Karpas-422 (cell line): ENCODE measurements at places on chromosomes 11 and 22. TPM values are rescaled to one million over a fixed set of nuclear protein-coding genes. Genes with fewer than 3 reads are reported as not detected.

- DNase-seq, result no peak
- H3K4me3 ChIP-seq, result no peak overlapping the region
- 0 out of 2 replicates have a peak, but pooled peaks cover 12% of the 10 kb centered on the region for H3K36me3 ChIP-seq
- H3K4me1 ChIP-seq, result peaks cover 16% of the 10 kb centered on the region
- no peaks in the 10 kb centered on the region for H3K27me3 ChIP-seq
Measured at GRCh38 chr11:6523253-6523652, 26.2 kb downstream of the DNHD1 start.

- peaks cover 19% of the 10 kb centered on the region for H3K4me1 ChIP-seq
- no peak overlapping the region for H3K4me3 ChIP-seq
- no peaks in the 10 kb centered on the region for H3K36me3 ChIP-seq
- no peak for DNase-seq
- H3K27me3 ChIP-seq, result no peaks in the 10 kb centered on the region
Measured at GRCh38 chr11:117509543-117509942, 181.9 kb downstream of the CEP164 start.

DNA sequence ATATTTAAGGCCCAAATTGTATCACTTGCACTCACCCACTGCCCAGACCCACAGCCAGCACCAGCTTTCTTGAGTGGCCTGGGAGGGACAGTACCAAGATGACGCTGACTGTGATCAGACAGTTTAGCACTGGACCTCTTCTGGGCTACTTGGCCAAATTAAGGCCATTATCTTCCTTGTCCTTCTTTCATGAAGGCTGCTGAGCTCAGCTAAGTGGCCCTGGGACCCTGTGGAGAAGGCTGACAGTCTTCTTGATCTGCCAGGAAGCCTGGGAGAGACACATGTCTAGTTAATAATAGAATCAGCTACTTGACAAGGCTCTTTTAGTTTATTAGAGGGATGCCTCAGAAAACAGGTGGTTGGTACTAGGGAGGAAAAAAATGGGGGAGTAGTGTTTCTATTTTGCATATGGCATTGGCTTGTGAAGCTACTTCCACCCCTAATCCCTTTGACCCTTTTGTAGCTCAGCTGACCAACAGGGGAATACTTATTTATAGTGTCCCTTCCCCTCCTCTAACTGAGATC lies 127.9 kb upstream of the NTM start:
- H3K4me1 ChIP-seq, result peaks cover 25% of the 10 kb centered on the region
- no peaks in the 10 kb centered on the region for H3K36me3 ChIP-seq
- H3K27ac ChIP-seq, result no peak overlapping the region
- H3K27me3 ChIP-seq, result no peaks in the 10 kb centered on the region
- 0 out of 2 replicates have a peak overlapping the region, but pooled peaks have one; percentile 25 for H3K4me3 ChIP-seq

DNA sequence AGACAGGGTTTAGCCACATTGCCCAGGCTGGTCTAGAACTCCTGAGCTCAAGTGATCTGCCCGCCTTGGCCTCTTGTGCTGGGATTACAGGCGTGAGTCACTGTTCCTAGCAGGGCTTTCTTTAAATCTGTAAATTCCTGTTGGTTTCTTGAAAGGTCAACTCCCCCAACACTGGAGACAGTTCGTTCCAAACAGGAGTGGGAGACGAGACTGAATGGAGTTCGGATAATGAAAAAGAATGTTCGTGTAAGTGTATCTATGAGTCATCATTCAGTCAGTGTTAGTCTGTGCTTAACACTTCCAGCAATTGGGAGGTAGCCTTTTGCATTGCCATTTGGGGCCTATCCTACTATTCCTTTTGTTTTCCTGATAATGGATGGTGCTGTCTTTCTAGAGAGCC lies 10.0 kb upstream of the BACE1-AS start:
- H3K4me1 ChIP-seq, result no peaks in the 10 kb centered on the region
- H3K27ac ChIP-seq, result no peak overlapping the region
- H3K27me3 ChIP-seq, result no peaks in the 10 kb centered on the region
- no peak for DNase-seq
- H3K4me3 ChIP-seq, result no peak overlapping the region

Gene C11orf87
- not detected in 2 replicates for total RNA-seq
